CD14-positive monocyte (primary cell): ENCODE measurements at places on chromosomes 4 and X. TPM values are rescaled to one million over a fixed set of nuclear protein-coding genes. Genes with fewer than 3 reads are reported as not detected.

GPAT3 gene
- polyA plus RNA-seq: 44.2 TPM

SUPT20HL2 gene
- not detected for polyA plus RNA-seq

CFAP47 gene
- not detected in 2 replicates for polyA plus RNA-seq

SRPX gene
- polyA plus RNA-seq: not detected

TRIM75 gene
- not detected for polyA plus RNA-seq
